Urothelium cell line (cell line): ENCODE measurements at places on chromosomes 12 and 14.

- no peak for DNase-seq
Measured at GRCh38 chr14:63611078-63611477, 30.6 kb downstream of the WDR89 start.

DNA sequence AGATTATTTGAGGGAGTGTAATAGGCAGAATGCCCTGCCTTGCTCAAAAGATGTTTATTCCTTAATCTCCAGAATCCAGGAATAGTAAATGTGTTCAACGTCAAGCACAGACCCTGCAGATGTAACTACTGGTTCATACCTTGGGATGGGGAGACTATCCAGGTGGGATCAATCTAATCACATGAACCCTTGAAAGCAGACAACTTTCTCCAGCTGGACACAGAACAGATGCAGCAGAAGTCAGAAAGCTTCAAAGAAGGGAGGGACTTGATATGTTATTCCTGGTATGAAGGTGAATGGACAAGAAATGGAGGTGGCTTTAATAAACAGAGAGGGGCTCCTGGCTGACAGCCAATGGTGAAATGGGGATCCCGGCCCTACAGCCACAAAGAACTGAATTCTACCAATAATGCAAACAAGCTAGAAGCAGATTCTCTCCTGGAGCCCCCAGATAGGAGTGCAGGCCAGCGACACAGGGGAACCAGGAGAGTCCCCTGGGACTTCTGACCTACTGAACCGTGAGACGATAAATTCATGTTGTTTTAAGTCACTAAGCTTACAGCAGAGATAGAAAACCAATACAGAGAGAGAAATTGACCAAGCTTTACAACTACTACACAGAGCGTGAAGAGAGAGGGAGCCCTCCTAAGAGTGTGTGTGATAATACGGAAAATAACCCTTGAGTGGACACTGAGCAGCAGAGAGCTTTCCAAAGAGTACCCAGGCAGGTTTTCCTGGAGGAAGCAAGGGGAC, 133.5 kb upstream of the TMEM132C start:
- no peak for DNase-seq

GRCh38 chr14:98167275-98167674, 1104.7 kb downstream of the BCL11B start:
- DNase-seq = no peak

DNA sequence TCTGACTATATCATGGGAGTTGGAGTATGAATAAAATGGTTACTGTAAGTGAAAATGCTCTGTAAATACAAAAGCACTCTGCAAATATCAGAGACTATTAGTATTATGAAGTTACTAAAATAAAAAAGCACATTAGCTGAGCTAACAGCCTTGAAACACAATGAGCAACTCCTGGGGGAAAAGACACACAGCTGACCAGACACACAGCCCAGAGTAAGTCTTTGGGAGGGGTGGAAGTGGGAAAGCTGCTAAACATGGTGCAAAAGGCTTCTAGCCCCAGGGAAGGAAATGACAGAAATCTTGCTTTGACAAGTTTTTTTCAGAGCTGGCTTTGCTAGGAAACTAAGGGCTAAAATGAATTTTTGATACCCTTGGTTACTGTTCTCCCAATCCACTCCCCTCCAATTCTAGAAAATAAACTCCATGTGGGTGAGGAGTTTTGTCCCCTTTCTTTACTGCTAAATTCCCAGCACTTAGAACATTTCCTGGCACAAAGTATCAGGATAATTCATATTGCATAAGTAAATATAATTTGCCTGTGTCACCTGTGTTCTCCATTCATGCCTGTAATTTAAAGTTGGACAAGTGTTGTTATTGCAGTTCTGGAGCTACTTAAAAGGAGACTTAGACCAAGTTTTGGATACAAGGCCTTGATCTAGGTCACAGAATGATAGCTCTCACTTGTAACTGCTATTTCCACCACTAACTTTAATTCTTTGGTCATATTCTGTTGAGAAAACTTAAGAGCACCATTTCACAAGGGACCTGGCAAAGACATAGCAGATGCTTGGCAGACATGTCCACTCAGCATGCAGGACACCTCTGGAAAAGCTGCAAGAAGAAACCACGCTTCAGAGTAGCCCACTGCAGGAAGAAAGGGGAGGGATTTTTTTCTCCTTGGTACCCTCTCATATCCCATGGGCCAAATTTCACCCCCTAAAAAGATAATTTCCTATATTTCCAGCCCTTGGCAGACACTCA, 19.0 kb upstream of the RAB3IP start:
- no peak for DNase-seq

DNA sequence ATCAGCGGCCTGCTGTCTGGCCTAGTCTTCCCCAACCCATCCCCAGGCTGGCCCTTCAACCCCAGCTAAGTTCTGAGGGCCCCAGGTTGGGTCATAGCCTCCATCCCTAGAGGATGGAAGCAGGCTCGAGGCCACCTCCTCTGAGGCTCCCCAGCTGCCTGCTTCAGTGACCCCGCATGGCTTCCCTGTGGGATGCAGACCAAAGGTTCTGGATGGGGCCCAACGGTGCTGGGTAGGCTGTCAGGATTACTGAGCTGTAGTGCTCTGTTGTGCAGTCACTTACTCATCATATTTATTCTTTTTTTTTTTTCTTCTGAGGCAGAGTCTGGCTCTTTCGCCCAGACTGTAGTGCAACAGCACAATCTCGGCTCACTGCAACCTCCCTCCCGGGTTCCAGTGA, 92.0 kb downstream of the IRF2BPL start:
- DNase-seq = no peak

DNA sequence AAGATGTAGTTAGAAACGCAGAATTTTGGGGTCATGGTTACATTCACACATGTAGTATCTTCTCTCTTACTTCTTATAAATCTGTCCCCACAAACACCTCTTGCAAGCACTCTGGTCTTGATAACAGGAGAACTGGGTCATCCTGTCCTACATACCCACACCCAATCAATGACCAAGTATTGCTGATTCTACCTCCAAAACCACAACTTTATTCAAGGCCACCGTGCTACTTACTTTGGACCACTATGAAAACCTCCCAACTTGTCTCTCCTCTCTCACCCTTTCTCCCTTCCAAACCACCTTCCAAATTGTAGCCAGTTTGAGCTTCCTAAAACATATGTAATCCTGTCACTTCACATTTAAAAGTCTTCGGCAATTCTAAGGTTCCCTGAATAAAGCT, 5.4 kb downstream of the SERPINA11 start:
- DNase-seq = no peak

GRCh38 chr12:91603060-91603459, 420.4 kb upstream of the DCN start:
- DNase-seq = no peak

GRCh38 chr14:96663076-96663475, 134.1 kb upstream of the VRK1 start:
- no peak for DNase-seq

GRCh38 chr12:6784296-6784695, 5.0 kb upstream of the CD4 start:
- no peak for DNase-seq

GRCh38 chr12:12646483-12647072, 34.9 kb downstream of the CREBL2 start:
- DNase-seq = no peak

DNA sequence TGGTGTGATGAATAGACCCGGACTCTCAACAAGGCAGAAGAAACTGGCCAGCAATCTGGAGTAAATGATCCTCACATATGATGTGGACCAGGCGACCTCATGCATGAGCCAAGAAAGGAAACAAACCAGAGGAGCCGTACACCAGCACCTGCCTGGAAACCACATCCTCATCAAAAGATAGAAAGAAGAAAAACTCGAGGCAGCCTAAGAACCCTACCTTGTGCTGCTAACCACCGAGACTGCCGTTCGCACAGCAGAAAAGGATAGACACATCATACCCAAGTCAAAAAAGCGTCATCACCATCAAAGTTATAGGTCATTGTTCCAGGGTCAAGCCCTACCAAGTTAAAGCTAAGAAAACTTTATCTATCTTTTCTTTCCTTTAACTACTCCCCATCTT, 66.7 kb downstream of the RESF1 start:
- no peak for DNase-seq

GRCh38 chr12:76643438-76643837, 83.9 kb upstream of the OSBPL8 start:
- no peak for DNase-seq

GRCh38 chr12:7601406-7601805, 64.3 kb downstream of the APOBEC1 start:
- DNase-seq = no peak
